Prostate gland (tissue), 2 donors: ENCODE measurements at places on chromosomes 2 and 18.

- no peaks in the 10 kb centered on the region for H3K36me3 ChIP-seq
- no peak for DNase-seq
- H3K27ac ChIP-seq = no peak overlapping the region
- no peaks in the 10 kb centered on the region for H3K4me1 ChIP-seq
- no peak overlapping the region for H3K4me3 ChIP-seq
These were observed 50.9 kb upstream of the PLB1 start for GRCh38 chr2:28444956-28445355.

DNA sequence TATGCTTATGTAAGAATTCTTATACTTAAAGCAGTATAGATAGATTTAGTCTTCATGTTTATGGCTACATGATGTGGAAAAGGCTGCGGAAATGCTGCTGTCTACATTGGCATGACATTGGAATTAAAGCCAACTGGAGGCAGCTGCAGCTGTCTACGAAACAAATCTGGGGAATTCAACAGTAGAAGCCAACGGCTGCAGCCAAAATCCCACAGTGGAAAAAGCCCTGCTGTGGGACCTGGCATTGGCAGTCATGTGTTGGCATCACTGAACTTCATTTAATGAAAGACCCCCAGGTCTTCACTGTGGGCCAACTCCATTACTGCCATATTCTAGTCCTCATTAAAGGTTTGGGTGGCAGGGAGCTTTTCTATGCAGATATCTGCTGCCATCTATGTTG, 223.6 kb downstream of the SLC8A1 start:
- no peak for DNase-seq
- H3K36me3 ChIP-seq = no peaks in the 10 kb centered on the region

DNA sequence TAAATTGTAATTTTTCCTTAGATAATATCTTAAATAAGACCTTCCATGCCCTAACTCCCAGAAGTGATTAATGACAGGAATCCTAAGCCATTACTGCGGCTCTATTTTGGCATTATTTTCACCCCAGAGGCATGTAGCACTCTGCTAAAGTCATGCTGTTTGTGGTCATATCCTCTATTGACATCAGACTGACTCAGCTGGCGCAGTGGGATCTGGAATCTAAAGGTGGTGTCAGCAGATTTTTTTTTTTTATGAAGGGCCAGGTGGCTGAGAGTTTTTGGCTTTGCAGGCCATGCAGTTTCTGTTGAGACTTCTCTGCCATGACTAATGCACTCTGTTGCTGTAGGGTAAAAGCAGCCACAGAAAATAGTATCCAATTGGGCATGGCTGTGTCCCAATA, 64.1 kb upstream of the ACVR1C start:
- no peak overlapping the region for H3K4me3 ChIP-seq
- peaks cover 3% of the 10 kb centered on the region for H3K27me3 ChIP-seq
- no peak overlapping the region for H3K27ac ChIP-seq
- no peaks in the 10 kb centered on the region for H3K36me3 ChIP-seq
- no peaks in the 10 kb centered on the region for H3K4me1 ChIP-seq

GRCh38 chr2:96374211-96374951, 38.8 kb downstream of the NCAPH start:
- H3K4me3 ChIP-seq = no peak overlapping the region
- no peaks in the 10 kb centered on the region for H3K4me1 ChIP-seq
- no peak overlapping the region for H3K27ac ChIP-seq
- DNase-seq = peak; percentile 75

- no peak overlapping the region for H3K4me3 ChIP-seq
- H3K4me1 ChIP-seq = no peaks in the 10 kb centered on the region
- no peak for DNase-seq
- no peaks in the 10 kb centered on the region for H3K27me3 ChIP-seq
These were observed 330.2 kb downstream of the DSC3 start for GRCh38 chr18:30712383-30712782.

DNA sequence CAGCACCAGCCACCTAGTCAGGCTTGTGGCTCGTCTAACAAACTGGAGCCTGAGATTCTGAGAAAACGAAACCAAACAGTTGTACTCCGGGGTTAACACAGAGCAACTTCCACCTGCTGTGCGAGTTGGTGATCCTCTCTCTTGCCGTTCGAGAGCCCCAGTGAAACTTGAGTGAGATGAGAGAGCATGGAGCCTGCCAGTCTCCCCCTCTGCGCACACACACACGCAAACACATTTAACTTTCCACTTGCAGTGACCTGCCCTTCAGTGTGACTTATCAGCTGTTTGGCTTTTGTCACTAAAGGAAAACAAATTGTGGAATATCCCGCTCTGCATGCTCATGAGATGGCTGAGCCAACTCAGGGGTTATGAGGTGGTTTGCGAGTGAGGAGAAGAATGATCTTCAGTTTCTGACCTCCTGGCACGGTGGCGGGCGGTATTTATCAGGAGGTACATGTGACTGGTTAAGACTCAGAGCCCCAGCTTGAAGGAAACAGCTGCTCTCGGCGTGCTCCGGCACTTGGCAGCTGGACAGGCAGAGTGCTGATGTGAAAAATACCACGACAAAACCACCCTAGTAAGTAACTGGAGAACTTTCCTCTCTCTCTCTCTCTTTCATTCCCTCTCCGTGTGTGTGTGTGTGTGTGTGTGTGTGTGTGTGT, at the start of gene RASGRP3:
TSS of gene RASGRP3 (plus strand) at position 519 of the 662 bp plus-strand sequence. CDS start 38,488 bp downstream, outside the sequence.
- DNase-seq = peak; percentile 78
- H3K4me1 ChIP-seq = peaks cover 5% of the 10 kb centered on the region
- peak within 1 kb of the TSS; percentile 42 for H3K4me3 ChIP-seq
- H3K36me3 ChIP-seq = no peaks in the 10 kb centered on the region
- no peaks in the 10 kb centered on the region for H3K27me3 ChIP-seq

DNA sequence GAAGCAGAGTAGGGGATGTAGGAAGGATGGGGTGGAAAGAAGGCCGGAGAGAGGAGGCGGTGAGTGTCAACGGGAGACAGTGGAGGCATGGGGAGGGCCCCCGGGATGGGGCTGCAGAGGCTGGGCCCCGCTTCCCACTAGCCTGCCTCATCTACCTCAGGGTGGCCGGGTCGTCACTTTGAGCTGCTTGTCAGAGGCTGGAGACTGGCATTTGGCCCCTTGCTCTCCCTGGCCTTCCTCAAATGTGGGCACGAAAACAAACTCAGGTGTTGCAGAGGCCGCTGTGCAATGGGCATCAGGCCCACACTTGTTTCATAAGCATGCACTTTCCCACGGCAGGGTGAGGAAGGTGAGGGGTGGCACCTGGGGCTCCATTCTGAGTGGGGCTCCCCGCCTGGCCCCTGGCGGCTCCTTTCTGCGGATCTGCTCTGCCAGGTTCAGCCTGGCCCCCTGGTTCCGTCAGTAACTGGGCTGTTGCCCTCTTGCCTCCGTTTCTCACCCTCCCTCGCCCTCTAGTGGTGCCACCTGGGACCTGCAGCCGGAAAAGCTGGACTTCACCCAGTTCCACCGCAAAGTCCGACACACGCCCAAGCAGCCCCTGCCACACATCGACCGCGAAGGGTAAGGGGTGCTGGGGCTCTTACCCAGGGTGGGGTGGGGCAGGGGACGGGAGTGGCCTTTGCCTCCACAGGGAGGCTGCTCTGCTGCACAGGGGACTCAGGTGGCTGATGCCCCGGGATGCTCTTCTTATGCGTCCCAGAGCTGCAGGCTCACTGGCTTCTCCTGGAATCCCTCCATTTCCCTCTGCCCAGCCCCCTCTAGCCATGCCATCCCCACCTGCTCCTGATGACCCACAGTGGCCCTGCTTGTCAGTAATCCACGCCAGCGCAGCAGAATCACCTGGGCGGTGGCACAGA, 125.4 kb downstream of the CTIF start:
- no peak overlapping the region for H3K4me3 ChIP-seq
- DNase-seq = peak; percentile 59
- no peaks in the 10 kb centered on the region for H3K27me3 ChIP-seq
- peaks cover 4% of the 10 kb centered on the region for H3K4me1 ChIP-seq

- H3K36me3 ChIP-seq = no peaks in the 10 kb centered on the region
- H3K4me1 ChIP-seq = no peaks in the 10 kb centered on the region
- no peak overlapping the region for H3K4me3 ChIP-seq
- H3K27me3 ChIP-seq = no peaks in the 10 kb centered on the region
These were observed 162.2 kb downstream of the BAZ2B start for GRCh38 chr2:159454185-159454584.

DNA sequence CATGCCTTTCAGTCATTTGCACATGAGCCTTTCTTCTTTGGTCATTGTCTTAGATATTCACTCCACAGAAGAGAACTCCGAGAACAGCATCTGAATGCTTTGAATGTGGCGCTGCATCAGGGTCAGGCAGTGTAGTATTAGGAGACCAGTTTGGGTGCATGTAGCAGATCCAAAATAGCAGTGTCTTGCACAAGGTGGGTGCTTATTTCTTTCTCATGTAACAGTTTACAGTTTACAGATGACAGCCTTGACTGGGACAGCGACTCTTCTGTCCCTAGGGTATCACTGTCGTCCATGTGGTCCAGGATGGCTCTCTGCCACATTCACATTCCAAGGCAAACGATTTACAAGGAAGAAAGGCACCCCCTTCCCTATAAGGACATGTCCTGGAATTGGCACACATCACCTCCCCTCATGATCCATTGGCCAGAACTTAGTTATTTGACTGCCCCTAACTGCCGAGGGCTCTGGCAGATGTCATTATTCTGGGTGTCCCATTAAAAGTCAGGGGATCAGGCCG, 101.0 kb downstream of the STPG4 start:
- no peaks in the 10 kb centered on the region for H3K27me3 ChIP-seq
- H3K27ac ChIP-seq = no peak overlapping the region
- no peak for DNase-seq

GRCh38 chr2:234378440-234378839, 118.4 kb downstream of the ARL4C start:
- no peak overlapping the region for H3K4me3 ChIP-seq
- DNase-seq = no peak

- H3K4me1 ChIP-seq = peaks cover 5% of the 10 kb centered on the region
- no peak overlapping the region for H3K27ac ChIP-seq
- H3K36me3 ChIP-seq = no peaks in the 10 kb centered on the region
These were observed 168.6 kb downstream of the BCL2 start for GRCh38 chr18:63150942-63151421.

DNA sequence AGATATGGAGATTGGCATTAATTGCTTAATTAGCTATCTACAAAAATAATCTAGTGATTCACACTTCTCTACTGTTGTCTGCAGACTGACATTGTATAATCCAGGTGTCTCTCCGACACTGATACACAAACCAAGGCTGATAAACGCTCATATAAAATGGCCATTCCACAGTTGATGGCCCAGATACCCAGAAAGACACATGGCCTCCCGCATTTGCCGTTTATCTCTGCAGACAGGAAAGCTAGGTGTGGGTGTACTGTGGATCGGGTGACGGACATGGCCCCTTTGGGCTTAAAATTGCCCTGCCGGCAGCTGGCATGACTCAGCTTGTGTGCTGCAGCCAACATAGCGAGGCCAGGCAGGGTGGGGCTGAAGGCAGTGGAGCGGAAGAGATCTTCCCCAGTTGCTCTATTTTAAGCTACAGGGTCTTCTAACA, 18.5 kb downstream of the PMAIP1 start:
- H3K27ac ChIP-seq = no peak overlapping the region
- H3K4me3 ChIP-seq = no peak overlapping the region
- H3K36me3 ChIP-seq = no peaks in the 10 kb centered on the region
- no peaks in the 10 kb centered on the region for H3K4me1 ChIP-seq

DNA sequence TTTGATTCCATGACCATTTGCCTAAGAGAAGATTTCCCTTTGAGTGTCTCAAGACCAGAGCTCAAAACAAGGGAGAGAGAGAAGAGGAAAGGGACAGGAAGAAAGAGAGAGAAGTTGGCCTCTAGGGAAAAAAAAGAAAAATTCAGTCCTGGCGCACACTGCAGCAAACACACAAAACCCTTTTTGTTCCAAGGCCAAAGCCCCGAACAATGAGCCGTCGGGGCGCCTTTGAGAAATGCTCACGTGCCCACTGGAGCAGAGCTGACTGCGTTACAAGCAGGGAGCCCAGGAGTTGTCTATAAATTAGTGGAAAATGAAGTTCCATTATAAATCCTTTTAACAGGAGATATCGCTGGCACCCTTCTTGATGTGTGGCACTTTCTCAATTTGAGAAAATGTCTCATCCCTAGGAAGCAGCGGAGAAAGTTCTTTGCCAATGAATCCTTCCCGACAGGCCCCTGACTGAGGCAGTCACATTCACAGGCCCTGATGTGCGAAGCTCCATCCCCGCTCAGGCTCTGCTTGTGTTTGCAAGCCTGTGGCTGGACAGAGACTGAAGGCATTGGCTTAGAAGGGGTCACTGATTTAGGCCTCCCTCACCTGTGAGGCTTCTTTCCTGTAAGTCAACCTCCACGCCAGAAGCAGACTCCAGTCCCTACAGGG, 32.1 kb upstream of the NCKAP5 start:
- H3K4me3 ChIP-seq = no peak overlapping the region
- no peak for DNase-seq
- H3K27me3 ChIP-seq = no peaks in the 10 kb centered on the region
- H3K4me1 ChIP-seq = no peaks in the 10 kb centered on the region
- no peak overlapping the region for H3K27ac ChIP-seq
